ENCODE measurements at places on chromosomes 4 and X.

DNA sequence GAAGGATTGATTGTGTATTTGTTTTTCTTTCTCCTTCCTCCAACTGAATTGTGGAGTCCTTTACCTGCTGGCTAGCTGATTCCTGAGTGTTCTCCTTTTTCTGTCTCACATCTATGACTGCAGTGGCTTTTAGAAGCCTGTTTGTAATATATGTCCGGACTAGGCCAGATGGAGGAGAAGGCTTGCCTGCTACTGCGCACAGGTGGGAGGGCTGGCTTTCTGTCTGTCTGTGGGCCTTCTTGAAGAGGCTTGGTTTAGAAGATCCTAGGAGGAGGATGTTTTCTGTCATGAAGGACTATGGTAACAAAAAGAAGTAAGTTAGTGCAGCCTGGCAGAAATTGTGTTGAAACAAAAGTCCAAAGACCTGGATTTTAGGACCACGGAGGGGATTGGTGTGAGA lies 8.5 kb downstream of the PPP1R3F start:
- DNase-seq: no peak

GRCh38 chr4:145865274-145865941 lies 73.2 kb downstream of the ZNF827 start:
- no peak for DNase-seq

- peak; percentile 40 for DNase-seq
These were observed 404 bp downstream of the PPP2R3B start for GRCh38 chrX:386239-386767.

- no peak for DNase-seq
These were observed 25.2 kb upstream of the MFAP3L start for GRCh38 chr4:170051402-170051801.

GRCh38 chr4:73170518-73171198 lies 87.9 kb downstream of the ANKRD17 start:
- no peak for DNase-seq

GRCh38 chrX:40976981-40977380 lies 108.3 kb upstream of the USP9X start:
- DNase-seq: no peak

GRCh38 chr4:13829457-13829856 lies 201.9 kb upstream of the BOD1L1 start:
- DNase-seq: no peak

DNA sequence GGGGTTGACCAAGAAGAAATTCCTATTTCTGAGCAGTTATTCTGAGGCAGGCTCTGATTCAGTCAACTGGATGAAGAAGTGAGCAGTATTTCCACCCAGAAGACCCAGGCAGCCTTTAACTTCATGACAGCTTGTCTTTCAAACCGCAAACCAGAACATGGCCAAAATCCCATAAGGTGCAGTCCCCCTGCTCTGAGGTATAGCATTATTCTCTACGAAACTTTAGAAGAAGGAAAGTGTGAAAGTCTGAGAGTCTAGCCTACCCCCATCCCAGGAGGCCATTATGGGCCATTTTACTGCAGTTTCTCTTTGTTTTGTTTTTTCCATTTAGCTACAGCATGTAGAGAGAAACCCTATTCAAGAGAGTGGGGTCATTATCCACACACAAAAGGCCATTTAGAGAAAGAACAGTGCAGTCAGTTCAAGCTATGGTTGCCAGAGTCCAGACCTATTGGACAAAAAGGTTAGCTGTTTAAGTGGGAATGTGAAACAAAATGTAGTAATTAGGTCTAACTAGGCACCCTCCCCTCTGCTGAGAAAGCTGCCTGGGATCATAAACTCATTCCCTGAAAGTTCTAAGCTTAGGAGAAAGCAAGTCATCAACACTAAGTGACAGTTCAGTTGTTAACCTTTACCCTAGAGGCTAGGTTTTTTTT lies 52.1 kb upstream of the RASGEF1B start:
- DNase-seq: no peak

- DNase-seq: no peak
These were observed 38.4 kb downstream of the SLAIN2 start for GRCh38 chr4:48379587-48380180.

DNA sequence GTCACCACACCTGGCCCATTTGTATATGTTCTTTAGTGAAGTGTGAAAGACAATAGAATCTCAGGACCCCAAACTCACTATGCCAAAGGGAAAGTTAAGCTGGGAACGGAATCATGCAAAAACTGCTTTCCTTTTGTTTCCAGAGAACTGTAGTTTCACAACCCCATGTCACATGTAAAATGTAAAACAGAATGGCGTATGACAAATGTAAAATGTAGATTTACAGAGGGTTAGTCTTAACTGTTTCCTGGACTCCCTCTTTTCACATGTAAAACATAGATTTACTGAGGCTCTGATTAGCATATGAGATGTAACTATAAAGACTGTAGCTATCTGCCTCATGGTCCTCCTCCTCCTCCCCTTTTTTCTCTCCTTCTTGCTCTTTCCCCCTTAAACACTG lies 66.3 kb downstream of the ABLIM2 start:
- DNase-seq: no peak

DNA sequence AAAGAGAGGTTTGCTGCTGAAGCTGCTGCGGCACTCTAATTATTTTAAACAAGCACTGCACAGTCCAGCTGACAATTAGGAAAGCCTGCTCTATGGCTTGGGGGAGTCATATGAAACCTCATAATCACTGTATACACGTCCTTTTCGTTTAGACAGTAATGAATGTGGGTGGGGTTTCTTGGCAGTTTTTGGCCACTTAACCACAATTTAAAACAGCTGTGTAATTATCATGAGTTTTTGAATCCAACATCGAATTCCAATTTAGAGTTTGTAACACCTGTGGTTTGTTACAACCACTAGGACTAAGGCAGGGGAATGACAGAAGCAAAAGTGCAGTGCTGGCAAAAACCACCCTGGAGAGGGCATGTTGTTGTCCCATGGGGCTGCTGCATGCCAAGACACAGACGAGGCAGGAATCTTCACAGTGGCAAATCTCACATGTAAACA lies 99.5 kb downstream of the CXXC4 start:
- DNase-seq: no peak

GRCh38 chrX:57286507-57287251 lies at the start of gene FAAH2:
Gene FAAH2, plus strand, starts transcription at chrX:57286706. Its CDS starts 120 bp downstream, at chrX:57286826.
- peak; percentile 77 for DNase-seq

DNA sequence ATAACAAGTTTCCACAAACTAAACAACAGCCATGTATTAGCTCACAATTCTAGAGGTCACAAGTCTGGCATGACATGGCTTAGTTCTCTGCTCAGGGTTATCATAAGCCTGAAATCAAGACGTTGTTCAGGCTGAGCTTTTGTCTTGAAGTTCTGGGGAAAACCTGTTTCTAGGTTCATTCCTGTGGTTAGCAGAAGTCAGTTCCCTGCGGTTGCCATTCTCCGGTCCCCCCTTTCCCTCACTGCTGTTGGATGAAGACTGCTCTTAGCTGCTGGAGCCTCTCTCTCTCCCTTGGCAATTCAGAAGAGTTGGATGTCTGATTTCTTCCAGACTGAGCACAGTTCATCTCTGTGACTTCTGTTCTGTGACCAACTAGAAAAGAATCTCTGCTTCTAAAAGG lies 962.6 kb downstream of the PCDH7 start:
- no peak for DNase-seq

- DNase-seq: no peak
These were observed 175.1 kb upstream of the KIT start for GRCh38 chr4:54482529-54483200.

DNA sequence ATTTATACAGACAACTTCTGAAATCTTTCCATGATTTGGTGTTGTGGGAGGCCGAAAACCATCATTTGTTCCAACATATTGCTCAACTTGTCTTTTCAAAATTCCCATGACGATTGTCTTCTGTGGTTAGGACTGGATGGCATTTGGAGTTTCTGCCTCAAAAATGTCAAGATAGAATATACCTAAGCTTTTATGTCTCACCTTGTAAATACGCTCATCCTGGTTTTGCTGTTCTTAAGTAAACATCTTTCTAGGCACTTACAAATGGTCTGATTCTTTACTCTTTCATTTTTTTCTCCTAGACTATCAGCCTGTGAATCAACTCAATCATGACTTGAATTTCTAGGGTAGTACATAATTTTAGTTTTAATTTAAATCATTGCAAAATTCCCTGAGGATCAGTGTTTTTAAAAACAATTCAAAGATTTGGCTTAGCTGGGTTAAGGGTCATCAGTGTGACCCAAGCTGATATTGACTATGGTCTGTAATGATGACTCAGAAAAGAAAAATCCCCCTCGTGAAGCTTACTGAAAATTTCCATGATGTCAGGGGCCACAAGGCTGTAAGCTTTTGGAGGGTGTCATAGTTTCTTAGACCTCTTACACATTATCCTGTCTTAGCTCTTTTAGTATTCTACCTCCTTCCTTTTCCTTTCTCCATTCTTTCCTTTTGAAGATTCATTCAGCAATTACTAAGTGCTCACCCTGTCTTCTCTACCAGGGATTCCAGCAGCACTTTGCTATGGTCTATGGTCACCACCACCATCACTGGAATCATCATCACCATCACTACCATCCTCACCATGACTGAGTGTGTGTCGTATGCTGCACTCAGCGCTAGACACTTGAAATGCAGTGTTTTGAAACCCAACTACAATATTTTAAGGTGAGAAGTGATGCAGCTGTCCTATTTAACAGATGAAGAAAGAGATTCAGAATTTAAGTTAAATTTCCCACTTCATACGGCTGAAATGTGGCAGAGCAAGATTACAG lies 124.4 kb downstream of the CPE start:
- no peak for DNase-seq

DNA sequence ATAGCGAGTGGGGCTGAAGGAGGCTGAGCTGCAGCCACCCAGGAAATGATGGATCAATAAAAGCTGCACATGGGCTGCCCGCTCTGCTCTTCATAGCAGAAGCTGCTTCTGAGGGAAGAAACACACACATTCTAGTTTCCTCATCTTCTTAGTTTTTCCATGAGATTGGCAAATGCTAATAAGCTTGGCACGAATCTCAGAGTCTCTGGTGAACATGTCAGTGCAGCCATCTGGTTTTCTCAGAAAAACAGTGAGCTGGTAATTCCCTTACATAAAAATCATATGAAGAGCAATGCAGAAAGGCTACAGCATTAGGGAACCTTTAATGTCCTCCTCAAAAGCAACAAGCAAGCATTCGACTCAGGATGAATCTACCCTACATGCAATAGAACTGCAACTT lies 69.9 kb downstream of the GATB start:
- no peak for DNase-seq

- no peak for DNase-seq
These were observed 461.0 kb upstream of the GALNT7 start for GRCh38 chr4:172707622-172708021.

DNA sequence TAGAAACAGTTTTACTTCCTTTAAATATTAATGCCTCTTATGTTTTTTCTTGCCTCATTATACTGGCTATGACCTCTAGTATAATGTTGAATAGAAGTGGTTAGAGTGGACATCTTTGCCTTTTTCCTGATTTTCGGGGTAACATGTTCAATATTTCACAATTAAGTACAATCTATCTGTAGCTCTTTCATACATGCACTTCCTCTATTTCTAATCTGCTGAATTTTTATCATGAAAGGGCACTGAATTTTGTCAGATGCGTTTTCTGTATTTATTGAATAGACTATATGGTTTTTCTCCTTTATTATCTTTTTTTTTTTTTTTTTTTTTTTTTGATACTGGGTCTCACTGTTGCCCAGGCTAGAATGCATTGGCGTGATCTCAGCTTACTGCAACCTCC lies 29.0 kb downstream of the MECP2 start:
- no peak for DNase-seq

- DNase-seq: no peak
These were observed 28.9 kb upstream of the ACSL1 start for GRCh38 chr4:184854673-184855072.

- DNase-seq: no peak
These were observed 1.1 kb upstream of the SMIM43 start for GRCh38 chr4:121765971-121766538.

GRCh38 chr4:130568746-130569145 lies 1472.8 kb downstream of the C4orf33 start:
- no peak for DNase-seq

DNA sequence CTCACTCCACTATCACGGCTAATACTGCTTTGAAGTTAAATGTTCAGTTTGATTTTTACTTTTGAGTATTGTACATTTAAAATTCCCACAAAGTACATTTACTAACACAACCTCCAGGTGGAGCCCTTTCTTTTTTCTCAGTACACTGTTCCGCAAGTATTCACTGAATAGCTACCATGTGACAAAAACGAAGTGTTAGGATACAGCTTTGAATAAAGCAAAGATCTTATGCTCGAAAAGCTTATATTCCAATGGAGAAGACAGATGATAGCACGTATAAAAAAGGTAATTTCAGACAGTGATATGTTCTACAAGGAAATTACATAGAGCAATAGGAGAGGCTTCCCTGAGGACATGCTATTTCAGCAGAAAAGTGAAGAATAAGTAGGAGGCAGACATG lies 60.7 kb upstream of the ABCG2 start:
- no peak for DNase-seq

DNA sequence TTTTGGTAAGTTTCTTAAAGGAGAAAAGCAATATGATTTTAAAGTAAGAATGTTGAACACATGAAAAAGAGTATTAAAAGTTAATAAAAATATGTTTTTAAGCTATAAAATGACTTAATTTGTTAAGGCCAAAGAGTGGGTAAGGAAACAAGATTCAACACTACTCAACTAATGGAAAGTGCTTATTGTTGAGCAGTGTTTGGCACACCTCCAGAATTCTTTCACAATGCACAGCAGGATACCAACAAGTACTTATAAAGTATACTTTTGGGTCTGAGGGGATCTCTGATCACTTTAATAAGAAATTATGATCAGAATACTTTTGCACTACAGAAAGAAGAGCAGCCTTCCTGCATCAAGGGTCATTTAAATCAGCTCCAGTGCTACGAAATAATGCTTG lies 5.9 kb downstream of the LAMP2 start:
- DNase-seq: peak; percentile 53

DNA sequence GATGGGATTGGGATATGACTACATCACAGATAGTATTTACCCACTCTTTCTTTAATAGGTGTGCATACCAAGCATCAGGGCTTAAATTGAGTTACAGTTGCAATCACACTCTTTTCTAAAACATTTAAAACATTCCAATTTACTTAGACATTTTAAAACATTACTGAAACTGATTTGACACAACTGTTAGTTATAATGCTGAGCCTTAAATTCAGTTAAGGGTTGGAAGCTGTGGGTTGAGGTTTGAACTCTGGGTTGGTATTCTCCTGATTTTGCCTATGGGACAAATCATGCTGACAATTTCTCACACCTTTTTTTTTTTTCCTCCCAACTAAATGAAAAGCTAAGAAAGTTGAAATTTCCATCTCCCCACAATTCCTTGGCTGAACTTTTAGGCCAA lies 16.3 kb downstream of the SLIT2 start:
- DNase-seq: no peak

- no peak for DNase-seq
These were observed 21.5 kb downstream of the JADE1 start for GRCh38 chr4:128830906-128831503.

GRCh38 chrX:9293903-9294302 lies 171.0 kb upstream of the TBL1X start:
- DNase-seq: no peak

DNA sequence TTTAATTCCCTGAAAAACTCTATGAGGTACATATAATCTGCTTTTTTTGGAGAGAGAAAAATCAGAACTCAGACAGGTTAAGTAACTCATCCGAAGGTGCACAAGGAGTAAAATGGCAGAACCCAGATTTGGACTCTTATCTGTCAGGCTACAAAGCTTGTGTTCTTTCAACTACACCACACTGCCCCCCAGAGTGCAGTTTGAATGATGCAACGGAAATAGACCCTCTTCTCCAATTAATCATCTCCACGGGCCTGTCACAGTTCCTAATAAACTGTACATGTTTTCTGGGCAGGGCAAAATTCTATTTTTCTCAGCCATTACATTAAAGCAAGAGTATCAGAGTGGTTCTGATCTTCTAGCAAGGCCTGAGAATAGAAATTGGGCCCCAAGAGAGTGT lies 35.3 kb upstream of the DCX start:
- peak; percentile 51 for DNase-seq

Data from stomach (tissue), 19 donors.